ENCODE measurements at places on chromosomes 1 and 21. TPM values are rescaled to one million over a fixed set of nuclear protein-coding genes. Genes with fewer than 3 reads are reported as not detected.

LYSMD1 gene
- 12.7 TPM for total RNA-seq

DNA sequence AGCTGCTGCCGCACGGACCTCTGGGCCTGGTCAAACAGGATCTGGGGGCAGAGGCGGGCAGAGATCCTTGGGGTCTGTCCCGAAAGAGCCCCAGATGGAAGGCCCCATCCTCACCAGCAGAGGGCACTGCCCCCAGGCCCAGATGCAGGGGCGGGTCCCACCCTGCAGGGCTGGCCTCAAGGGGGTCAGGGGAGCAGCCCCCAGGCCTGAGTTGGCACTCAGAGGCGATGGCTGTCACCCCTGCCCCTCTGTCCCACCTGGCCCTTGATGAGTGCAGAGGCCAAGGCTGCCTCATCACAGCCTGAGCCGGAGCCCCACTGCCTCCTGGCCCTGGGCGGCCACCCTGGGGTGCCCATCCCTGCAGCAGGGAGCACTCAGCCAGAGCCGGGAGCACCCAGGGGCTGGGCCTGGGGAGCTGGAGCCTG lies 5.7 kb downstream of the ACAP3 start:
- H3K36me3 ChIP-seq, result no peaks in the 10 kb centered on the region
- no peak overlapping the region for H3K27ac ChIP-seq
- H3K27me3 ChIP-seq, result no peaks in the 10 kb centered on the region
- H3K4me1 ChIP-seq, result peaks cover 28% of the 10 kb centered on the region
- H3K4me3 ChIP-seq, result no peak overlapping the region

DNA sequence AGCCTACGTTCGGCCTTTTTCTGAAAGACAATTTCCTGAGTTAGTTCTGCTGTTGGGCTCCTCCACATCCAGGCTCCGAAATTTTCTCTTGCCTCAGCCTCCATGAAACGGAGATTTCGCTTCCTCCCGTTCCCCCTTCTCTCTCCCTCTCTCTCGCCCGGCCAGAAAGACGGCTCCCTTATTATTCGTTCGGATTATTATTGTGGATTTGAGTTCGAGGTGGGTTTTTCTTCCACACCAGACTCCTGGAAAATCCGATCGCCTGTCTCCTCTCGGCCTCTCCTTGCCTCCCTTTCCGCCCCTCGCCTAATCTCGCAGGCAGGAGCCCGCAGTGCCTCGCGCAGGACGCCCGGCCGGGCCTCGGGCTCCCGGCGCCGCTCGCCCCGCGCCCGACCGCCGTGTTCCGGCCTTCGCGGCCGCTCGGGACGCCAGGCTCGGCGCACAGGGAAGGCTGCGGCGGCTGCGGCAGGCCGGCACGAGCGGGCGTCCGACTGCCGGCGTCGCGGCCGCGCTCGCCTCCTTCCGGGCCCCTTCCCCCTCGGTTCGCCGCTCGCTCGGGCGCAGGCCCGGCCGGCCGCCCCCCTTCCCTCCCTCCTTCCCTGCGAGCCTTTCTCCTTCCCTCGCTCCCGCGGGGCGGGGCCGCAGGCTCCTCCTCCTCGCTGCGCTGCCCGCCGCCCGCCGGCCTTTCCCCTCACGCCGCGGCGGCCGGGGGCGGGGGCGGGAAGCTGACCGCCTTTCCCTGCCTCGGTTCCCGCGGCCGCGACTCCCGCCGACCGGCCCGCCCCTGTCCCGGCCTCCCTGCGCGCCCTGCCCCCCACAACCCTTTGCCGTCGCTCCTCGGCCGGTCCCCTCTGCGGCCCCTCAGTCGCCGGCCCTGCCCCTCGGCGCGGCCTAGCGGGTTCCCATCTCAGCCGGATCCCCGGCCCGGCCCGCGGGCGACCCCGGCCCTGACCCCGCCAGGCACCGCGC lies at the start of gene ARHGEF11:
Gene ARHGEF11, minus strand, starts transcription at position 493 of the 969 bp plus-strand sequence. CDS start 1,412 bp downstream, outside the sequence.
- no peaks in the 10 kb centered on the region for H3K36me3 ChIP-seq
- peak within 1 kb of the TSS; percentile 51 for H3K4me3 ChIP-seq
- H3K27me3 ChIP-seq, result no peaks in the 10 kb centered on the region
- H3K27ac ChIP-seq, result peak within 1 kb of the TSS; percentile 82
- DNase-seq, result peak; percentile 91

- peaks cover 10% of the 10 kb centered on the region for H3K4me1 ChIP-seq
- no peaks in the 10 kb centered on the region for H3K36me3 ChIP-seq
- H3K27me3 ChIP-seq, result no peaks in the 10 kb centered on the region
- no peak overlapping the region for H3K4me3 ChIP-seq
Measured at GRCh38 chr21:44019568-44019958, 7.5 kb downstream of the TRAPPC10 start.
